ENCODE measurements at places on chromosomes 5 and 9.

DNA sequence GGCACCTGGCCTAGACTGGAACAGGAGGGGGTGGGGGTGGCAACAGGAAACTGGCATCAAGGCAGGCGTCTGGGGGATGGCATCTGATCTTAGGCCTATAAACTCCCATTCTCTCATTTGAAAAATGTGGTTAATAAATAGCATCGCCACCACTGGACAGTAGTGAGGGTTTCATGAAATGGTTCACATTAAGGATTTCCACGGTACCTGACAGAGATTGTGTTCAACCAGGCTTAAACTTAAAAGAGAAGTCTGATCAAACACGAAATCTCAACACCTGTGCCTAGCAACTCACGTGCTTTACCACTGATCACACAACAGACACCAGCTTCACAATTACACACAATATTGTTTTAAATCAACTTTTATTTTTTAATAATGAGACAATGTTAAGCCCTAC, 3.0 kb downstream of the DENND1A start:
- no peak for DNase-seq

DNA sequence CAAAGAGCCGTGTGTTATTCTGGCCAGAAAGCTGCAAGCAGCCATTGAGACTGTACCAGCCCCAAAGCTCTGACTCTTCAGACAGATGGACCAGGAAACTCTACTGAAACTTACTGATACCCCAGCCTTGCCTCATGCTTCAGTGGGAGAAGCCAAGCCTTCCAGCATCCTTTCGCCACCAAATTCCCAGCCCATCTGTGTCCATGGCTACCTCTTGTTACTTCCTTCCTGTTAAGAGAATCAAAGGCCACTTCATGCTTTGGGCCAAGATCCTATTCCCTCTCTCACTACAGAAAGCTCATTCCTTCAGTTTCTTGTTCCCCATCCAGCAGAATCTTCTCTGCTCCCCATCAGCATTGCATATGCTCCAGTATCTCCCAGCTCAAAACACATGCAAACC, 46.9 kb upstream of the FREM1 start:
- no peak for DNase-seq

DNA sequence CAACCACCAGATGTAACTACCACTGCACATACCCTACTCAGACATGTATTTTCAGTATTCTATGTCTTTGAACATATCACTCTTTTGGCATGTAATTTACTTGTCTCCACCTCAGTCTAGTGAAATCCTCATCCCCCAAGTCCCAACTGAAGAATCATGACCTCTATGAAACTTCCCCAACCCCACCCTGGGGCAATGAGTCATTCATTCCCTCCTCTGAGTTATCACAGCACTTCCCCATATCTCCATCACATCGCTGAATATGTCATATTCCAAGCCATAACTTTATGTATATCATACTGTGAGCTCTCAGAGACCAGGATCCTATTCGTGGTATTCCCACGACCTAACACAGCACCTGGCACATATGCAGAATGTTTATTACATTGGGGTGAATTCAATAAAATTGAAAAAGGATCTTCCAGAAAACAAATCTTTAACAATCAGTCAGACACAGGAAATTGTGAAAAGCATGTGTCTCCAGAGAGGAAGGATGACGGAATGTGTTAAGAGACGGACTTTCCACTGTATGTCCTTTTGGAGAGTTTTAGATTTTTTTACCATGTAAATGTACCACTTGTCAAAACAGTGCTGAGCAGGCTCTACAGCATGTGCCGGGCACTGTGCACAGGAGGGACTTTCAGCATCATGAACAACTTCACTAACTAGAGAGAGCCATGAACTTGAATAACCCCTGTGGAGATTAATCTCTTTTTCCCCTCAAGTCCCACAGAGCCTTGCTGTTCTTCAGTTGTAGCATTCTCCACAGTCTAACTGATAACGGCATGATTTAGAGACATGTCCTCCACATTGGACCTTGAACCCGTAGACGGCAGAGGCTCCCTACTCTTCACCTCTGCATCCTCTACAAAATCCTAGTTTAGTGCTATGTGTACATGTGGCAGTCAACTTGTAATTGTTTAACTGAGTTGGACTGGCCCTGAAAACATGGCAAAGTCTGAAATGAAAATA, 213.5 kb downstream of the GLIS3 start:
- no peak for DNase-seq

GRCh38 chr5:71533142-71533541, 54.0 kb upstream of the MCCC2 start:
- DNase-seq: peak; percentile 43

DNA sequence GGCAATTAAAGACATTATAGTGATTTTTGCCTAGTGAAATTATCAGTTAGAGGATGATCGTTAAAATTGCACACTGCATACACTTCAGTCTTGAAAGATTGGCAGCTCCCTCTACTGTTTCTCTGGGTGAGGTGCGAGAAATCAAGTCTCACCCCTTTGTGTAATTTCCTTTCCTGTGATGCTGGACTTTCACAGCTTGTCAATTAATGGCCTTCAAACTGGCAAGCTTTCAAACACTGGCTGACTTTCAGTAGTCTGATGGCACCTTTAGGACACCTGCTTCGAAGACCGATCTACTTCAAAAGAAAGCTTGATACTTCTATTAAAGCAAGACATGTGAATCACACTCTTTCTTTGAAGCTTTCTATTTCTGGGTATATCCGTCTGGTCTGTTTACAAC, 706.7 kb upstream of the PTPRD start:
- DNase-seq: no peak

GRCh38 chr5:123960526-123960925, 448.5 kb downstream of the CSNK1G3 start:
- no peak for DNase-seq

- DNase-seq: no peak
Observed at GRCh38 chr9:130185017-130185416, 12.8 kb downstream of the NCS1 start.

Data from fibroblast of the conjunctiva (primary cell).